DMS 273 treated with DMSO at 0.1 percent for 48 hours (cell line): ENCODE measurements at places on chromosomes 13 and 19.

GRCh38 chr19:39236527-39236926 lies 8.3 kb downstream of the IFNL3 start:
- no peak for DNase-seq

GRCh38 chr13:85632526-85633195 lies 166.6 kb downstream of the SLITRK6 start:
- DNase-seq: no peak

DNA sequence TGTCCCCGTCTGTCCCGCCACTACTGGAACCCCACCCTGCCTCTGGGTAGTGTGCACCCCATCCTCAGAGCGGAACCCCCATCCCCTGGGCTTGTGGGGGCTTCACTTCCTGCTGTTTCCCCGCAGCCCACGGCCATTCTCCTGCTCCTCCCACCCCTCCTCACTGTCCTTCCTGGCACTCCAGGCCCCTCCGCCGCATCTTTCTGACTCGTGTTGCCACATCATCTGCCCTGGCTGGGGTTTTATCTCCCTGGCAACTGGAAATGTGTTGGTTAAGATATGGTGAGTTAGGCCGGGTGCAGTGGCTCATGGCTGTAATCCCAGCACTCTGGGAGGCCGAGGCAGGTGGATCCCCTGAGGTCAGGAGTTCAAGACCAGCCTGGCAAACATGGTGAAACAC lies 37.3 kb downstream of the KDM4B start:
- DNase-seq: no peak

GRCh38 chr19:50550594-50550966 lies 17.7 kb downstream of the LRRC4B start:
- DNase-seq: no peak

GRCh38 chr13:25927363-25927762 lies 124.5 kb downstream of the SHISA2 start:
- peak; percentile 26 for DNase-seq

GRCh38 chr19:18340990-18341868 lies 831 bp downstream of the PGPEP1 start:
- peak; percentile 19 for DNase-seq

DNA sequence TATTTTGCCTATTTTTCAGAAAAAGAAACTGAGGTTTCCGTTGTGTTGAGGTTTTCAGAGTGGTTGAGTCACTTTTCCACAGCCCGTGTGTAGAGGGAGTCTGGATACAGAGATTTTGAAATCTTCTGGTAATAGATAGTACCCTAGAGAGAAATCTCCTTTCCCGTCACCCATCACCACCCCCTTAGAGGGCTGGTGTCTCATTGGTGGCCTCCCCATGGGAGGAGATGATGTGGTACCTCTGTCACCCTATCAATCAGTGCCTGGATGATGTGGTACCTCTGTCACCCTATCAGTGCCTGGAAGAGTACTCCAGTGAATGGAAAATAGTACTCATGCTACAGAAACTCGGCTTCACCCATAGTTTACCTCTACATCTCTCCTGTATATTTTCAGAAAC lies 42.2 kb upstream of the SERP2 start:
- DNase-seq: no peak

DNA sequence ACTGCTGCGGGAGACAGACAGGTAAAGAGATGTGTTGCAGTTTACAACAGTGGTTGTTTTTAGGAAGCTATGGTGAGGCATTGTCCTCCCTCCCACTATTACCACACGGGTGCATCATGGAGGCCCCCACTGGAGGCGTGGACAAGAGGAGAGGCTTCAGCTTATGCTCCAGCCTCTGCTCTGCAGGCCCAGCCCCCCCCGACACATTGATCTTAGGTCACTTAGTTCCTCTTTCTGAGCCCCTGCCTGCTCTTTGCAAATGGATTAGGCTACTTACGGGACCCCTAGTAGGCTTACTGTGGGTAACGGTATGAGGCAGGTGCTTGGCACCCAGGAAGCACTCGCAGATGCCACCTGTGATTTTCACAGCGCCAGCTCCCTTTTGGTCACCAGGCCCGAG lies 123.9 kb downstream of the SLC7A1 start:
- no peak for DNase-seq

GRCh38 chr19:34381399-34382251 lies 16.6 kb downstream of the GPI start:
- no peak for DNase-seq

GRCh38 chr19:46713781-46714443 lies 3.0 kb downstream of the PRKD2 start:
- no peak for DNase-seq

- DNase-seq: no peak
Observed at GRCh38 chr19:34577056-34577455, 95.5 kb downstream of the WTIP start.

DNA sequence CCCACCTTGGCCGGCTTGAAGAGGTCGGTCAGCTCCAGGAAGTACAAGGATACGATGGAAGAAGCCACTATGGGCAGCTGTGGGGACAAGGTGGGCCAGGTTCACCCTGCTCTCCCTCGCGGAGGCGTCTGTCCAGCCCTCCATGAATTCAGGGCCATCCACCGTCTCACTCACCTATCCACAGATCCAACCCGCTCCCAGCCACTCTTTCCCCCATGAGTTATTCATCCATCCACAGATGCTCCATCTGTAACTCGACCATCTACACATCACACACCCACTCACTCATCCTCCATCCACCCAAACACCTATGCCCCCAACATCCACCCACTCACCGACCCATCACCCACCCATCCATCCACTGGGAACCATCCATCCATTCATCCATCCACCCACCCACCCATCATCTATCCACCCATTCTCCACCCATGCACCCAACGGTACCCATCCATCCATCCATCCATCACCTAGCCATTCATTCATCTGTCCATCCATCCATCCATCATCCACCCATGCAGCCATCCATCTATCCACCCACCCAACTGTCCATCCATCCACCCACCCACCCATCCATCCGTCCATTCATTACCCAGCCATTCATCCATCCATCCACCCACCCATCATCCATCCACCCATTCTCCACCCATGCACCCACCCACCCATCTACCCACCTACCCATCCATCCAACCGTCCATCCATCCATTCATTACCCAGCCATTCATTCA lies 5.8 kb downstream of the PLPPR3 start:
- DNase-seq: no peak

GRCh38 chr13:53028637-53029203 lies at the start of gene OLFM4:
TSS of gene OLFM4 (plus strand) at chr13:53028813. CDS start at chr13:53028837, 24 bp downstream.
- DNase-seq: no peak

DNA sequence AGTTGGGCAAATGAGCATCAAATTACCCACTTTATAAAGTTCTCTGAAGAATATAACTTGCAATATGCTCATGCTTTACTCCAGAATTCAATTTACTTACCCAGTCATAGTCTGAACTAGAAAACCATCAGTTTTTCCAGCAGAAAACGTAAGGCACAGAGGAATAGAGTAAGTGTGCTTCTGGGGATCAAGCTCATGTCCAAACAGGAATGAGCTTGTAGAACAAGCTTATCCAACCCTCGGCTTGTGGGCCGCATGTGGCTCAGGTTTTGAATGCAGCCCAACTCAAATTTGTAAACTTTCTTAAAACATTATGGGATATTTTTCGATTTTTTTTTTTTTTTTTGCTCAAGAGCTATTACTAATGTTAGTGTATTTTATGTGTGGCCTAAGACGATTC lies 308.5 kb upstream of the KLF12 start:
- DNase-seq: no peak

DNA sequence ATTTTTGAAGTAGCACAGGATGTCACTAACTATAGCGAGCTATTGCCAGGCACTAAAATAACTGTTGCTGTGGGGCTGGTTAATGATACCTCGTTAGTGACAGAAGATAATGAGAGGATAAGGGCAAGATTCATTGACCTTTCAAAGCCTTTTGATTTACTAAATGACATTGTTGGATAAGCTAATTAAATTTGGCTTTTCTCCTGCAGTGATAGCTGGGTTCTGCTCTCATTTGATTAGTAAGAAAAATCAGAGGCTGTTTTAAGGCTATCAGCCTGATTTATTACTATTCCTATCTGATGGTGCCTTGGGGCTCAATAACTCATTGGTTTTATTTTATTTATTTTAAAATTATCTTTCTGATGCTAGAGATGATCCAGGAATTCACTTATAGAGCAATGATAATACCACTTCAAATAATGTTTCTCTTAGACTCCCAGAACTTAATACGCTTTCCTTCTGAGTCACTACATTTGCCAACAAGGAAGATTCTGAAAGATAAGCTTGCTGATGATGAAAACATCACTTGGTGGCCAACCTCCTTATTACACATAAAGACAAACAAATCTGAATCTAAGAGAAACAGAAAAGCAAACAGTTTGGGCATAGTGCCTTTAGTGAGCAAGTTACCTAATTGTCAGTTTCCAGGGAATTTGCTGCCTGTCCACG lies 501.3 kb upstream of the ARGLU1 start:
- DNase-seq: no peak

DNA sequence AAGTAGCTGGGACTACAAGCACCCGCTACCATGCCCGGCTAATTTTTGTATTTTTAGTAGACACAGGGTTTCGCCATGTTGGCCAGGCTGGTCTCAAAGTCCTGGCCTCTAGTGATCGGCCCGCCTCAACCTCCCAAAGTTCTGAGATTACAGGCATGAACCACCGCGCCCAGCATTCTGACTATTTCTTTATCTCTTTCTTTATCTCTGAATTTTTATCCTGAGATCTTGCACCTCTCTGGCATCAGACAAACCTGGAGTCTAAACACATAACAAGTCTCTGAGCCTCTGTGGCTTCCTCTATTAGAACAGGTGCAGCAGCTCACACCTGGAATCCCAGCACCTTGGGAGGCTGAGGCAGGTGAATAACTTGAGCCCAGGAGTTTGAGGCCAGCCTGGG lies 28.5 kb downstream of the ARHGEF18 start:
- DNase-seq: no peak

DNA sequence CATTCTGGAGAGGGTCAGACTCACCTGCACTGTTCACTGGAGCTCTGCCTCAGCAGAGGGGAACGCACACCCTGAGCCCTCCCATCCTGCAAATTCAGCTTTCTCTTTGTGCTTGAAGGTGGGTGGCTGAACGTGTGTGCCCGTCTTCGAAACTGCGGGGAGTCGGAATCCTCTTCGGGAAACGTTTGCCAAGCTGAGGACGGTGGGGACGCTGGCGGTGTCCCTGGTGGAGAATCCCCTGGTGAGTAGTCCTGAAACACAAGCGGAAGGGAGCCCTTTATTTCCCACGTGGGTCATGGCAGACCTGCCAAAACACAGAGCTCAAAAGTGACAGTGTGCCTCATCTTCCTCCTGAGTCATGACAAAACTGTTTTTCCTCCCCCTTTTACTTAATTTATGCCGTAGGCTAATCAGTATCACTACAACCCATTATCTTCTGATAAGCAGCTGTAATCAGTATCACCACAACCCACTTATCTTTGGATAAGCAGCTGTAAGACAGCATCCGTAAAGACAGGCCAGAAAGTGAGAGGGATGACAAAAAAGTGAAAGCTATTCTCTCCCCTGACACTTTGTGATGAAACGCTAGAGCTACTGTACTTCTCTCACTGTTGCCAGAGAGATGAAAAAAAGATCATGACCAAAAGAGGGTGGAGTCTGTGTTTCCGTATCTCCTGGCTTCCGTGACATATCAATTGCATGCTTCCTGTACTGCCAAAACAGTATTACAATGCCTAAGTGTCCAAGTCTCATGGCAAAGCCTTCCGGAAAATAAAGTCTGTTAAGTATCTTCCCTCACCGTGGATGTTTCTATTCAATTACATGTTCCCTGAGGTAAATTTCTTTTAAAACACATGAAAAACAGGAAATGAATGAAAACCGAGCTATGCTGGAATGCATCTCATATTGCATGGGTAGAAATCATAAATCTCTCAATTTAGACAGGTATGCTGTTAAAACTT lies 155.5 kb downstream of the TBC1D4 start:
- no peak for DNase-seq
